Fibroblast of the aortic adventitia (primary cell): ENCODE measurements at places on chromosomes 2 and 18. TPM values are rescaled to one million over a fixed set of nuclear protein-coding genes. Genes with fewer than 3 reads are reported as not detected.

The NEB gene
- 0.27 and 0.41 TPM in 2 replicates for total RNA-seq

The TSN gene
- total RNA-seq, result 56.8 and 69.0 TPM in 2 replicates

The ANKRD30BL gene
- 0.16 TPM in 1 of 2 replicates, not detected in the other for total RNA-seq

The SERPINB5 gene
- not detected in 2 replicates for total RNA-seq

The TBC1D8 gene
- 12.4 and 21.3 TPM in 2 replicates for total RNA-seq

DNA sequence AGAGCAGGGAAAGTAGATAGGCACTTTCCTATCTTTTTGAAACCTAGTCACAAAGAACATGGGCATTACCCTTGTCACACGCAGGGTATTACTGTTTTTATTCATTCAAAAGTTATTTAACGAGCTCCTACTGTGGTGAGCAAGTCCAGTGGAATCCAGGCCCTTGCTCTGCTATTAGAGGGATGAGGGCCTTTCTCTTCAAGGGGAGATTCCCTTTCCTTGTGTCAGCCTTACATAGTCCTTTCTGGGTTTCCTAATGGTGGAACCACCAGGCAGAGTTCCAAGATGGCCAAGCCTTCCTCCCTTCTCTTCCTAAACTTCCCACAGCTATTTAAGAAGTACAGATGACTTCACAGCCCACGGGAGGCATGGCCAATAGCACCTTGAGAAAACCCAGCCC, 64.6 kb downstream of the SPTBN1 start:
- DNase-seq, result peak; percentile 91

DNA sequence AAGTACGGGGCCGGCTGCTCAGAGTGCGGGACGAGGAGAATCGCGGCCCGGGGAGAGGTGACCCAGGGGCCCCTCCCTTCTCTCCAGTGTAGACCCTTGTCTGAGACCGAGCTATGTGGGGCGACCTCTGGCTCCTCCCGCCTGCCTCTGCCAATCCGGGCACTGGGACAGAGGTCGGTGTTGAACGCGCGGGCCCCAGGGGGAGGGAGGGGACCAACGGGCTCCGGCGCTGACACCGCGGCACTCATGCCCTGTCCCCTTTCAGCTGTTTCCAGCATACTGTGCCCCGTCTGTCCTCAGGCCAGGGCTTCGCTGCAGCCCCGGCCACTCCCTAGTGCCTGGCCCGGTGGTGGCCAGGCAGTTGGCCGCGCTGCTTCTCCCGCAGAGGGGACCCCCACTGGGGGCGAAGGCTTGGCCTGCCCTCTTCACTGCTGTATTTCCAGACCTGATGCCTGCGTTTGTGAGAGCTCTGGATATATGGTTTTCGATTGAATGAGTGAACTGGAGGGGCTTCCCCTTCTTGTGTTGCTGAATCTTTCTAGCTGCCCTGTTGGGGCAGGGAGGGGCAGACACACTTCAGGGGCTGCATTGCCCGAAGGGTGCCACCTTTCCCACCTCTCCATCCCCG, 809 bp downstream of the DBI start:
- DNase-seq, result no peak

- peak; percentile 47 for DNase-seq
Observed at GRCh38 chr2:28654663-28655320, 96.8 kb upstream of the PPP1CB start.

DNA sequence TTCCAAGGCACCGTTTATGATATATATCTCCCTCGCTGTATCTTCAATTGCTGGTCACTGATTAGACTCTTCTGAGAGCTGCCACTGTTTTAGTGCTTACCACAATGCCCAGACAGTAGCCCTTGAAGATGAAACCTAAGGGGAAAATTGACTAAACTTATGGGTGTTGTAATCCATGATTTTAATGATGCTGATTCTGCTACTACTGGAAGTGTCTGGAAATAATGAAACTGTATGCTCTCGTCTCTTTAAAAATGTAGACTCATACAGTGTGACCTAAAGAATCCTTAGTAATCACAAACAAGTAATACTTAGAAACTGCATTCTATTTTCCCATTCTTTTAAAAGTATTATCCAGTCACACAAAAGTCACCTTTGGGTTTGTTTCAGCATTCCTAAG, 5.5 kb upstream of the SLC8A1 start:
- DNase-seq, result no peak

DNA sequence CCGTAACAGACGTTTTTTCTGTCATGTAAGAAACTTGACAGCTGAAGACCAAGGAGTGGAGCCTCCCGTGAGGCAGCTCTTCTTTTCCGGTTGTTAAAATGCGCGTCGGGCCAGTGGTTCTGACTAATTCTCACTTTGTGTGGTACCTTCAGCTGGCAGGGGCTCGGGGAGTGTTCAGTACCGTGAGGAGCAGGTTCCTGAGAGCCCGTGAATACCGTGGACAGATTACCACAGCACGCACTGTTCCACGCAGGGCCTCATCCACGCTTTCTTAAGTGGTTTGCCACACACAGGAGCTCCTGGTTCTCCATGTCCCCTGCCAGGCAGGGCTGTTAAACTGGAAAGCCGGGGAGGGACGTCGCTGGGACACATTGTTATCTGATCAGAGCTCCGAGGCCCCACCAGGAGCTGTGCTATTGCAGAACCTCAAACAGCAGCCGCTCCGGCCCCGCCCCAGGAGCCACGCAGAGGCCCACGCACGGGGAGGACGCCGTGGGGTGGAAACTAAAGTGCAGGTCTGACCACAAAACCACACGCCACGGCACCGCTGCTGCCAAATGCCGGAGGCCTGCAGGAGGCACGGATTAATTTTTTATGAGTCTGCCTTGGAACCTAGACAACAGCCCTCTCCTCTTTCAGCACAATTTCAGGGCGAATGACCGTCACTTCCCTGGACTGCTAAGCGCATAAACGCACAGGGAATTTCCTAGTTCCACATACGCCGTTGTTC, 43.3 kb downstream of the NFATC1 start:
- DNase-seq, result no peak

DNA sequence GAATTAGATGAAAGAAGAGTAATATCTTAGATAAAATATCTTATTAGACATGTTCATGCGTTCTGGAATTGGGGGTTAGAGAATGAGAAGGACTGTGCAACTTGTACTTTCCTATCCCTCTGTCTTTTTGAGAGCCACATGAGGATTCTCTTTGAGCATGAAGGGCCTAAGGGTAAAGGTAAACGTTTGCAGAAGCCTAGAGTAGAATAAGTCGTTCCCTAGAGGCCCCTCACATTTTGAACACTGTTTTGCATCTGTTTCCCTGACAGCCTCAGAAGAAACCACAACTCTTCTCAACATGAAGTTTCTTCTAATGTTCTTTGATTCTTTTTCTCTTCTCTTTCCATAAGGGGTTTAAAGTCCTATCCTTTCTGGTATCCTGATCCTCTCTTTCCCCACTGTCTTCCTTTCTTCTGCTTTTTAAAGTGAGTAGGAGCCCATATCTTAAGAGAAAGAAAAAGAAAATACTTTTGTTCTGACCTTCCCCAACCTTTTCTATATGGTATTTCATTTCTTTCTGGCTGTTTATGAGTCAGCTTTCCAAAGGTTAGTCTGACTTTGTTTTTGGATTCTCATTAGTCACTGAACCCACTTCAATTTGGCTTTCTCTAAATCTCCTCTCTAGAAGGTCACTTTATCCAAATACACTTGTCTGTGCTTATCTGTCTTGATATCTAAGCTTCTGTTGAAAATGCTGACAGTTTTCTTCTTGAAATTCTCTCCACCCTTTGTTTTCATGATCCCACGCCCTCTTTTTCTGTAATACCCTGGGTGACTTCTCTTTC, 34.8 kb downstream of the PPP1R1C start:
- peak; percentile 65 for DNase-seq

- peak; percentile 38 for DNase-seq
Observed at GRCh38 chr18:70289351-70290312, 787 bp downstream of the SOCS6 start.

DNA sequence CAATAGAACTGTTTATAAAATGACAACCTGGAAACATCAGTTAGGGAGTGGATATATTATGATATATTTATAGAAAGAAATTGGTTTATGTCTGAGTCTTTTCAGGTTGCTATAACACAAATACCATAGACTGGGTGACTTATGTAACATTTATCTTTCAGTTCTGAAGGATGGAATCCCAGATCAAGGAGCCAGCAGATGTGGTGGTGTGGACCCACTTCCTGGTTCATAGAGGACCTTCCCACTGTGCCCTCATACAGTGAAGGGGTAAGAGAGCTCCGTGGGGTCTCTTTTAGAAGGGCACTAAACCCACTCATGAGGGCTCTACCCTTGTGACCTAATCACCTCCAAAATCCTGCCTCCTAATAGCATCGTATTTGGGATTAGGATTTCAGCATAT, 86.7 kb downstream of the BCL2 start:
- no peak for DNase-seq

GRCh38 chr2:237314198-237314597, 99.8 kb downstream of the COL6A3 start:
- DNase-seq, result no peak

- no peak for DNase-seq
Observed at GRCh38 chr18:79927607-79928562, 23.6 kb downstream of the SLC66A2 start.

GRCh38 chr18:53148123-53148522, 808.1 kb downstream of the DCC start:
- DNase-seq, result no peak

DNA sequence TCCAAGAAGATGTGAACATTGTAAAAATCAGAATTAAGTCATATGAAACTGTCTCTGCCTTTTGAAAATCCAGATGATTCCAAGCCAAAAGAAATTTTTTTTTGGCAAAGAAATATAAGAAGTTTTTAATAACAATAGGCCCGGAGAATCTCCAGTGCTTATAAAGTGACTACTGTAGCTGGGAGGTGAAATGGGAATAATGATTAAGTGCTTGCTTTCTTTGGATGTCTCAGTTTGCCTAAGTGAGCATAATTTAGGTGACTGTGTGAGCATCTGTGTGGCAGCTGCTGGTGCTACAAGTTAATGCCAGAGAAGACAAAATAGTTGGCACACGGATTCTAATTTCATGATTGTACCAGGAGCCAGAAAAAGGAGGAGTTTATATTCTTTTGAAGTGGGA, 185.0 kb downstream of the LTBP1 start:
- DNase-seq, result no peak
